ENCODE measurements at places on chromosomes 12 and 14.

DNA sequence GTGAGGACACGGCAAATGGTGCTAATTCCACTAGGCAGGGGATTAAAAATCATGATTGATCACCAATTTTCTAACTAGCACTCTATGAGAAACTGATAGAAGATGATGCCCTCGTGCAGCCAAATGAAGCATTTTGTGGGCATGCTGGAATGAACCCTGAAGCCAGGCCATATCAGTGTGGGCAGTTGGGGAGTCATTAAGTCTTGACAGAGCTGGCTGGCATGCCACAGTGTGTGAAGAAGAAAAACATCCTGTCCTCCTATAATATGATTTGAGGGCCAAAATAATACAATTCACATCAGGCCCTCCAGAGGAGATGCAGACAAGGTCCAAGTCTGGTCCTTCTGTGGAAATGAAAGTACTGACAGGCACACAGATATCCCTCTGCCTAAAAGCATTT, 107.1 kb downstream of the TMTC1 start:
- DNase-seq = no peak

GRCh38 chr14:35229084-35229791, 62.9 kb upstream of the PSMA6 start:
- DNase-seq = peak; percentile 22

- DNase-seq = no peak
These were observed 80.7 kb downstream of the NPAS3 start for GRCh38 chr14:33019346-33019745.

DNA sequence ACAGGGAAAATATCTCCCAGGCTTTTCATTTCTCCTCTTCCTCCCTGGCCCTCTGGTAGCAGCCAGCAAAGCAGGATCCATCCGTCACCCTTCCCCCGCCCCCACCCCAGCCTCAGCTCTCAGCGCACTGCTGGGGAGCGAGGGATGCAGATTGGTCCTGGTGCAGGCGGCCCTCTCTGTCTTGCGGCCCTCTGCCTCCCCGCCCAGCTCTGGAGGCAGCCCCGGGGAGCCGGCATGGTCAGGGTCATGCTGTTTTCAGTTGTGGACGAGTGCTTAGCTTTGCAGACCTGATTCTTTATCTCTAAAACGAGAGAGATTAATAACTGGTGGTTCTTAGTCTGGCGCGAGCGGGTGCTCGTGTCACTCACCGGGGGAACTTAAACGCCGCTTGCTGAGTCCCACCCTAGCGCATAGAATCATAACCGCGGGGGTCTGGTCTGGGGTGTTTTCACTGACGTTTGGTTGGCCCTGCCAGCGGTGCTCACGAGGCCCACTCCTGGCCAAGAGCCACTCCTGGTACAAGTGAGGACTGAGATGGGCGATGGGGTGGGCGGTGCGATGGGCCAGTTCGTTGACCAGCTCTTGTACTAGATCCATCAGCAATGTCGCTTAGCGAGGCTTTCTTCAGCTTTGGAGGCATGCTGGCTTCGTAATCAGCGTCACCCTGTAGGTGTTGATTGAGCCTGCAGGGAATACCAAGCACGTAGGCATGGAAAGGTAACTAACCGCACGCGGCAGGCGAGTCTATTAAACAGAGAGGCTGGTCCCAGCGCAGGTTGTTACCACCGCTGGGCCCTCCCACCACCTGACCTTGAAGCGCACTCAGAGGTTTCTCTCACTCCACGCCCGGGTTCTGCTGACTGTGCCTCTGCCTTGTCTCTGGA, 95.2 kb downstream of the TSPAN9 start:
- DNase-seq = no peak

- DNase-seq = no peak
These were observed 3.4 kb downstream of the NACA start for GRCh38 chr12:56721721-56722120.

- no peak for DNase-seq
These were observed 25.3 kb downstream of the WDR20 start for GRCh38 chr14:102164965-102165364.

DNA sequence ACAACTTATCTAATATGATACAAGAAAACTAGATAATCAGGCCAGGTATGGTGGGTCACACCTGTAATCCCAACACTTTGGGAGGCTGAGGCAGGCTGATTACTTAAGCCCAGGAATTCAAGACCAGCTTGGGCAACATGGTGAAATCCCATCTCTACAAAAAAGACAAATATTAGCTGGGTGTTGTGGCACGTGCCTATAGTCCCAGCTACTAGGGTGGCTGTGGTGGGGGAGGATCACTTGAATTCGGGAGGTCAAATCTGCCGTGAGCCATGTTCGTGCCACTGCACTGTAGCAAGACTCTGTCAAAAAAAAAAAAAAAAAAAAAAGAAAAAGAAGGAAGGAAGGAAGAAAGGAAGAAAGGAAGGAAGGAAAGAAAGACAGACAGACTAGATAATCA, 27.0 kb downstream of the ZCRB1 start:
- DNase-seq = no peak

GRCh38 chr12:100698518-100698917, 96.1 kb upstream of the ANO4 start:
- DNase-seq = no peak

- DNase-seq = peak; percentile 79
These were observed 118.8 kb downstream of the SCARB1 start for GRCh38 chr12:124744659-124745464.

DNA sequence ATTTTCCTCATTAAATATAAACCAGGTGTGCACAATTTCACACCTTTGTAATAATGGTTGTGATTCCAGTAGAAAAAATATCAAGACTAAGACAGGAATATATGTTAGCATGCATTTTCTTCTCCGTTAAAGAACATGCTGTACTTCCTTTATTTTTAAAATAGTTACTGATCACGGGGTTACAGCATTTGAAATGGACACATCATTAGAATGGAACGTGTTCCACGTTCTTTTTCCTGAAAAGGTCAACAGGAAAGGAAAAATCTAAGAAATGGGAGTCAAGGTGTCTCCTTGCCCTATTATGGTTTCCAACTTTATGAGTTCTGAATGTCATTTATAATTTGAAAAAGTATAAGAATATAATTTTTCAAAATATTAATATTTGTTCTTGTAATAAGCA, 1325.7 kb downstream of the SLC16A7 start:
- DNase-seq = no peak

DNA sequence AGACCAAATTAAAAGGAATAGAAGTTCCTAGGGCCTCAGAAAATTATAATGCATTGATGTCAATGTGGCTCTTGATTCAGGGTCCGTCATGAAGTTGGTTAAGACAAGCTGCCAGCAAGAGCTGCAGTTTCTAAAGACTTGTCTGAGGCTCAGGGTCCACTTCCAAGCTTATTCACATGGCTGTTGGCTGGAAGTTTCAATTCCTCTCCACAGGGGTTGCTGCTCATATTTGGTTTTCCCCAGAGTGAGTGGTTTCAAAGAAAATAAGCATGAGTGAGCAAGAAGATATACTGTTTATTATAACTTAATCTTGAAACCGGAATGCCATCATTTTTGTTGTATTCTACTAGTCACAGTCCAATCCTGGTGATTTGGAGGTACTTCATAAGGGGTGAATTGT, 1247.4 kb downstream of the LRFN5 start:
- DNase-seq = no peak

- DNase-seq = peak; percentile 14
These were observed 37.0 kb upstream of the FBXO33 start for GRCh38 chr14:39469094-39469710.

DNA sequence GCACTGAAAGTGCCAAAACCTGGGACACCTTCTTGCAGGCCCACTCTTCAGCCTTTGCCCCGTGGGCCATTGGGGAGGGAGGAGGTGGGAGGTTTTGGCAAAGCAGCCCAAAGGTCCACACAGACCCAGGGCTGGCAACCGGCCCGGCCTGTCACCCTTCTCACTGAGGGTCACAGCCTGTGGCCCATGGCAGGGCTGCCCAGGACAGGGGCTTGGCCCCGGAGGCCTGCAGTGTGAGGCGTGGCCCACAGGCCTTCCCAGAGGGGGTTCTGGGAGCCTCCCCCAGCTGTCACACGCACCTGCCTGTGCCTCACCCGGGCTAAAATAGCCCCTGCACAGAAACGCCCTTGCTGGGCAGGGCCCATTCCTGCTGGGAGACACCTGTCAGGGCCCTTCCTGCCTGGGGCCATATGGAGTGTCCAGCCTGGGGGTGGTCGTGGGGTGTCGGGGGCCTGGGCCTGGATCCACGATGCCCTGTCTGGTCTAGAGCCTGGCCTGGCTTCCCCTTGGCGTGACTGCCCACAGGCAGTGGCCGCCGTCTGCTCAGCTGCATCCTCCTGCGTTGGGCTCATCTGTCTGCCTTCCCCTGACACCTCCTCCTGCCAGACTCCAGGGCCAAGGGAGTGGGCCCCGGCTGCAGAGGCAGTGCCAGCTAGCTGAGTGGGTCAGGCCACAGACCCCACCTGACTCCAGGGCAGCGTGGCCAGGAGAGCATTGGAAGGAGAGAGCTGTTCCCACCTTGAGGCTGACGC, 19.2 kb downstream of the PACS2 start:
- DNase-seq = no peak

GRCh38 chr14:51401272-51401671, 161.2 kb downstream of the TMX1 start:
- no peak for DNase-seq

GRCh38 chr14:34147461-34147860, 196.6 kb upstream of the EGLN3 start:
- DNase-seq = no peak

- DNase-seq = peak; percentile 34
These were observed 378.7 kb downstream of the PRKD1 start for GRCh38 chr14:29548948-29549370.

DNA sequence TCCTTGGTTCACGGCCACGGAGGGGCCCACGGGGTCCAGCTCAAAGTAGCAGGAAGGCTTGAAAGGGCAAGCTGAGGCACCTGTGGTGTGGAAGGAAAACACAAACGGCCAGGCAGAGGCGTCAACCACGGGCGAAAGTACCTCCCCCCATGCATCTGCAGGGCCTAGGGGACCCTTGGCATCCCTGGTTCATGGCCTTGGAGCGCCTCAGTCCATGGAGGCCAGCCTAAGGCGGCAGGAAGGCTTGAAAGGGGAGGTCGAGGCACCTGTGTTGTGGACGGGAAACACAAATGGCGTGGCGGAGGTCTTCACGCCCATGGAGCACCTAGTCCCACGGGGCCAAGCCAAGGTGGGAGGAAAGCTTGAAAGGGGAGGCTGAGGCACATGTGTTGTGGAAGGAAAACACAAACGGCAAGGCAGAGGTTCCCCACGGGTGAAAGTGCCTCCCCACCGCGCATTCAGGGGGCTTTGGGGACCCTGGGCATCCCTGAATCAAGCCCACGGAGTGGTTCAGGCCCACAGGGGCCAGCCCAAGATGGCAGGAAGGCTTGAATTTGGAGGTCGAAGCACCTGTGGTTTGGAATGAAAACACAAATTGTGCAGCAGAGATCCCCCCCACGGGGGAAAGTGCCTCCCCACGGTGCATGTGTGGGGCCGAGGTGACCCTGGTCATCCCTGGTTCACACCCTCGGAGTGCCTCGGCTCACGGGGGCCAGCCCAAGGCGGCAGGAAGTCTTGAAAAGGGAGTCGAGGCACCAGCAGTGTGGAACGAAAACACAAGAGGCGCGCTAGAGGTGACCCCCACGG, 380.8 kb downstream of the ALG10 start:
- DNase-seq = peak; percentile 0

DNA sequence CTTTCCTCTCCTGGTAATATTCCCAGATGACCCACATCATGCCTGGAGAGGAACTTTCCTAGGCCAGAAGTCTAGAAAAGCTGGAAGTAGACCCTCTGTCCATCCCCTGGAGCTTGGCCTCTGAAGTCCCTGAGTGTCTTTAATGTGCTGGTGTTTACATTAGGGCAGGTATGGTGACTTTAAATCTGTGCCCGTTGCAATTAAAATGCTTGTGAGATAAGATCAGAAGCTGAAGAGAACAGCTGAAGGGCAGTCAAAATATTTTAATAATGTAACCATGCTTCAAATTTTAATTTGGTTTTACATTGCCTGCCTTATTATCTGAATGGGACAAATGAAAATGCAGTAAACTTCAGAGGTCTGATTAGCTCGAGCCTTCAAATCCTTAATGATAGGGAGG, 1022.5 kb downstream of the BCL11B start:
- DNase-seq = no peak

- DNase-seq = no peak
These were observed 15.5 kb upstream of the IRF2BPL start for GRCh38 chr14:77043984-77044485.

DNA sequence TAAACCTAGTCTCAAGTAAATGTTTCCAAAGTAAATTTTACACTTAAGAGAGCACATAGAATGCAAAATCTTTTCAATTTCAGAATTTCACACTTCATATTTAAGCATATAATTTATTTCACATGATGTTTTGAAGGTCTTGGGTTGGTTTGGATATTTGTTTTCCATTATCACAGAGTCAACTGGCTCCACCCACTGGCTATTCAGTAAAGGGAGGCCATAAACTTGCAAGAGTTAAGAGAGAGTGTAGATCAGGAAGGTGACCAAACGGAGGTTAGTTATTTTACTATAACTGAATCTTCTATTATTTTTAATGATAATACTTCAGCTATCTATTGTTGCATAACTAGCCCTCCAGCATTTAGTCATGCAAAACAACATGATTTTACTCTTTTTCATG, 6.2 kb upstream of the CPNE8 start:
- peak; percentile 5 for DNase-seq

- no peak for DNase-seq
These were observed 58.1 kb downstream of the ACACB start for GRCh38 chr12:109174468-109174867.

DNA sequence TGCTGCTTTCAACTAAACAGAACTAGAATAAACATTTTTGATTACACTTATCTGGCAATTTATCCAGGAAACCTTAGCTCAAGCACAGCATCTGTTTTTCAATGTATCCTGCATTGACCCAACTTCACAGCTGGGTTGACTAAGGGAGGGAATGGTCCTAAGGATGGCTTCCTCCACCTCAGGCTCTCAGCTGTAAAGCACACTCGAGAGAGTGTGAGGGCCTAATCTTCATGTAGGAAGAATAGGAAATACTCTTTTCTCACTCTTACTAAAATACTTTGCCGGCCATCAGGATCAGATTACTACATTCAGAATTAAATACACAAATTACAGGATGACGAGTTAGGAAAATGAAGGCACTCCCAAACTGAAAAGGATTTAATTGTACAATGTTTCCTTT, 7.2 kb downstream of the SETD3 start:
- no peak for DNase-seq

GRCh38 chr12:22130671-22131070, 84.7 kb downstream of the CMAS start:
- no peak for DNase-seq

GRCh38 chr12:91852634-91853033, 293.0 kb downstream of the BTG1 start:
- DNase-seq = no peak

- no peak for DNase-seq
These were observed 8.6 kb downstream of the ACVRL1 start for GRCh38 chr12:51915951-51916350.

- no peak for DNase-seq
These were observed 39.0 kb upstream of the HDAC7 start for GRCh38 chr12:47858511-47859266.

GRCh38 chr12:89968151-89968700, 259.6 kb upstream of the ATP2B1 start:
- DNase-seq = no peak

GRCh38 chr12:14878488-14878887, 7.2 kb downstream of the MGP start:
- no peak for DNase-seq

Measured in GM13977 (cell line).